ENCODE measurements at places on chromosomes 4 and X.

- no peak for DNase-seq
Measured at GRCh38 chrX:6448003-6448402, 86.9 kb downstream of the VCX3A start.

DNA sequence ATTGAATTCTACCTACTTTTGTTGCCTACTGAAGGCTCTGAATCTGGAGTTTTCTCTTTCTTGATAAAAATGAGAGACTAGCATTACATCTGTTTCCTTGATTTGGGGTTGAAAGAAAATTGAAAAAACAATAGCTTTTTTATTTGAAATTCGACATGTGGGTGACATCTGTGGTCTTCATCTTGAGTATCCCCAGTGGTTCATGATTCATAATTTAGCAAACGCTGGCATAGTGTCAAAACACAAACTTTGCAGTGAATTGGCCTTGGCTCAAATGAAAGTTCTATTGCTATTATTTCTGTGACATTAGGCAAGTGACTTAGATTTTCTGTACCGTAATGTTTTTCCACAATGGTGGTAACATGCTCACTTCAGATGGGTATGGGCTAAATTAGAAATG, 747.6 kb downstream of the PCDH7 start:
- no peak for DNase-seq

DNA sequence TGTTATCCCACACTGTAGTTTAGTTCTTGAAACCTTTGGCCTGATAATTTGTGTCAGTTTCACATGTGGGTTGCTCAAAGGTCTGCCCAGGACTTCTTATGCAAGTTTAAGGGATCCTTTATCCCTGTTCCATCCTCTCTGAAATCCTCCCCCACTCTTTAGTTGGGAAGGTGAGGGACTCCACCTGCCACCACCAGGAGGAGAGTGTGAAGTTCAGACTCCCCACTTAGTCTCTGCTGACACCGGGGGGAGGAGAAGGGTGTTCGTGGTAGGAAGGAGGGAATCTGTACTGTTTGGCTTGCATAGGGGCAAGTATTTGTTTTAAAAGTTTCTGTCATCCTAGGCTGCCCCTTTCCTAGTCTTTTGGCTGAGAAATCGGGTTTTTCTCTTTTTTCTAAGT, 211.8 kb downstream of the PPP4R3C start:
- no peak for DNase-seq

GRCh38 chr4:74327762-74328161, 19.5 kb downstream of the EPGN start:
- DNase-seq: no peak

DNA sequence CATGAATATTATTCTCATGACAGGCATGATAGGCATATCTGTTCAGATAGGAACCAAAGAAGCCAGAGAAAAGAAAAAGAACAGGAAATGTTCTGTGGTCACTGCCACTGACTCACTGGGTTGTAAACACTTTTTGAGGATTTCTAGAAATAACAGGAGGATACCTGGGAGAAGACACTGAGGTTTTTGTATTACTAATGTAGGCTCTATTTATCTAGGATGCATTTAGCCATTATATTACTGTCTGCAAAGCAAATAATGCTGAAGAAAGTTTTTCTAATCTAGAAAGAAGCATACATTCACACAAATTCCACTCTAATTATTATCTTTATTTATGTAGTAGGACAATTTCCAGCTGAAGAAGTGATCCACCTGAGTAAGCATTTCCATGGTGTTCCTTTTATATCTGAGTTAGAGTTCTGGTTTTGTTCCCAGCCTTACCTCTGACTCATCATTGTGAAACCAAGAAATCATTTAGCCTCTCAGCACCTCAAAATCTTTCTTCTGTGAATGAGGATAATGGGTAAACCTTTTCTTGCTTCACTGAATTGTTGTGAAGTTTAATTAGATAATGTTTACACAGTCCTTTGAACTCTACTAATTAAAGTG, 40.2 kb upstream of the EPGN start:
- peak; percentile 11 for DNase-seq

- DNase-seq: peak; percentile 34
Measured at GRCh38 chr4:82784681-82785610, 13.7 kb downstream of the SCD5 start.

DNA sequence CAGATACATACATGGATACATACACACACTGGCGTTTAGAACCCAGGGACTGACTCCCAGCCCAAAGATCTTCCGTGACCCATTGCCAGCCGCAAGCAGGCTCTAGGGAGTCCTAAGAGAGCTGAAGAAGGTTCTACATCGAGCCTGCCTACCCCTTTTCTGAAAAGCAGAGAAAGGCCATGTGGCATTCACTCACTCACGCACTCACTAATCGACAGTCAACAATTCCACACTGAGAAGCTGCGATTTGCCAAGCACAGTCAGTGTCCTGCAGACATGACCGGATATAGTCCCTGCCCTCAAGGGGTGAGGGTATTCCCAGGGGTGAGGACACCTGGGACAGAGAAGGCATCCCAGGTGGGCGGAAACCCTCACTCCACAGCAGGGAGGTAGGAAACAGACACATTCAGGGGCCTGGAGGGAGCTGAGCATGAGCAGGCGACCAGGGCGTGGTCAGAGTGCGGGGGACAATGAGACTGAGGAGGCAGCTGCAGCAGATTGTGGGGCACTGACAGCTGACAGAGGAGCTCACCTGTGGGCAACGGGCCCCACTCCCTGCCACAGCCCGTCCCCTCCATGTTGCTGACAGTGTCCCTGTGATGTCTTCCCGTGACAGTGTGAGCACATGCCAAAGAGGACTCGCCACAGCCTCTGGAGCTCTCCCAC, 13.2 kb upstream of the MAN2B2 start:
- DNase-seq: no peak

DNA sequence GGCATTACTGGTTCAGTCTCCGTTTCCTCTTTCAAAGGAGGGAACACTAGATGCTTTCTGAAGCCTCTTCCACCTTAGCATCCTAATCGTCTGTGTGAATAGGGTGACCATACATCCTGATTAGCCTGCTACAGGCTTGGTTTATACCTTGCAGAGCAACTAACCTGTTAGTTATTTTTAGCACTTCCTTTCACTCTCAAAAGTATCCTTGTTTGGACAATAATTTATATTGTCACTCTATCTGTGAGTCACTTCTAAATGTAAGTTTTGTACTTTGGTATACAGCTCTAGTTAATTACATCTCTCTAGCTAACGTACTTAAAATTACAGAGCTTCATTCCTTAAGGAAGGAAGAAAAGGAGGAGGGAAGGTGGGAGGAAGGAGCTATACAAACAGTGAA, 174.5 kb downstream of the GPC3 start:
- DNase-seq: no peak

- DNase-seq: no peak
Measured at GRCh38 chrX:142084611-142085010, 120.5 kb downstream of the MAGEC2 start.

DNA sequence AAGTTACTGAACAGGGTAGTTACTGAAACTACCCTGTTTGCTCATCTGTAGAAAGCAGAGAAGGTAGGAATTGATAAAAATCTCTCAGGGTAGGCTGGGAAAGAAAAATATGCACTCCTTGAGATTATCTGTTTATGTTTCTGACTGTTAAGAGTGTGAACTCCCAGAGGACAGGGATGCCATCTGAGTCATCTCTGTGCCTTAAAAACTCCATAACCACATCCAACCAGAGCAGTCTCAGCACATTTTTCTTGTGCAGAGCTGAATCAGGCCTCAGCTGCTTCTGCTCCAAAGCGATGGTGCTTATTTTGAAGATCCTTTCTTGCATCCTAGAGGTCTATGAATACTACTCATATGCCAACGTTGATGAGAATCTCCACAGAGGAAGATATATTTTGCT, 9.9 kb downstream of the CENPVL3 start:
- DNase-seq: no peak

- no peak for DNase-seq
Measured at GRCh38 chr4:94741304-94741703, 16.5 kb upstream of the BMPR1B start.

GRCh38 chr4:112633477-112634235, 3.1 kb downstream of the ZGRF1 start:
- DNase-seq: peak; percentile 0

DNA sequence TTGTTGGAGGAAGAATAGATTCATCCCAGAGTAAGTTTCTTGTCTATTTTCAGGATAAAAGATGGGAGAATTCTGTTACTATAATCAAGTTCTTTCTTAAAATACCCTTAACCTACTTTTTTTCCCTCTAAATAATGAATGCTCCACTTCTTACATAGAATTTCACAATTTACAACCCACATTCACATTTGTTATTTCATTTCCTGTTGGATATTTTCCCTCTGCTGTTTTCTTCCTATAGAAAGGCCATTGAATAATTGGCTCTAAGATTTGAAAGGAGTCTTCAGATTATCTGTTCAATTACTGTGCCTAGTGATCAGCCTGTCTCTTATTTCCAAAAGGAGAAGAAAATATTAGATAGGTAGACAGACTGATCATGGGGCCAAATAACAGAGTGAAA, 79.7 kb downstream of the CPE start:
- peak; percentile 33 for DNase-seq

DNA sequence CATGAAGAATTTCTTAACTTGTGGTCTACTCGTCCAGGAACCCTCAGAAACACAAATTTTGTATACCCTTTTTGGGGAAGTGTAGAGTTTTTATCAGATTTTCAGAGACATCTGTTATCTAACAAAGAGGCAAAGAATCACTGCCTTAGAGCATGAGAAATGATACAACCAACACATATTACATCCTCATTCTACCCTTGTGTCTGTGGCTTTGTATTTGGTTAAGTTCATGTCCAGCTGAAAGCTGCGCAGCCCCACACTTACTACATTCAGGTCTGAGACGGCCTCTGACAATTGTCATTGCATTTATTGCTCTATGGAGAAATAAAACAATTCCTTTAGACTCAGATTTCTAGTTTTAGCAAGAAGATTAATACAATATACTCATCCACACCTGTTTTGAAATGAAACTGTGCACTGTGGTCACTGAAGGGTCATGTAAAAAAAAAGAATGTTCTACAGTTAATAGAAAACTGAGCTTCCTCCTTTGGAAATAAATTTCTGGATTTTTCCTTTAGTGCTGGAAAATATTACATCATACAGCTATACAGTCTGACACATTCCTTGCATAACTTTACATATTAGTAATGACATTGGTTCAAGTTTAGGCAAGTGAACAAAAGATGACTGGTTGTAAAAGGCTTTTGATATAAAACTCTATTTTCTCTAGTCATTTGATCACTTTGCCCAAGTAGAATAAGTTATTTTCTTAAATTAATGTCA, 39.8 kb downstream of the GLRB start:
- no peak for DNase-seq

DNA sequence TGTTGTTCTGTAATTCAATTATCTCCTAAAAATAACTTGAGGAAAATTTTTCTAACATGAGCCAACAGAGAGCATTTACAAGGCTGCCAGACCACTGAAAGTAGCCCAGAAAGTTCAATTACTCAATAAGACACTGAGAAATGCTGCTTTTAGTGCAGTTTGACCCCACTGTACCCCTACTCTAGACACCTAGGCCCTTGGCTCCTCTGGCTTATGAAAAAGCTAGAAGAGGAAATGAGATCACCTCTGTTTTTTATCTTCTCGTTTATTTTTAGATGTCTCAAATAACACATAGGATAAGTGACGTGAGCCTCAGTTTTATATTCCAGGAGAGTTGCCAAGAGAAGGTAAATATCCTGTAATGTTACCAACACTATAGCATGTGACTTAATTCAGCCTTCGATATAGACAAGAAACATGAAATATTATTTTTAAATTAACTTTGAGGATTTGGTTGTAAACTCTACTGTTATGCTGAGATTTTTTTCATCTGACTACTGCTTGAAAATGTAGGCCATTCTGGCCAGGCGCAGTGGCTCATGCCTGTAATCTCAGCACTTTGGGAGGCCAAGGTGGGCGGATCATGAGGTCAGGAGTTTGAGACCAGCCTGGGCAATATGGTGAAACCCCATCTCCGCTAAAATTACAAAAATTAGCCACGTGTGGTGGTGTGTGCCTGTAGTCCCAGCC, 24.4 kb downstream of the TNIP3 start:
- DNase-seq: no peak

- DNase-seq: no peak
Measured at GRCh38 chr4:158738866-158739265, 15.7 kb upstream of the PPID start.

- DNase-seq: no peak
Measured at GRCh38 chr4:177214935-177215334, 94.7 kb upstream of the NEIL3 start.

DNA sequence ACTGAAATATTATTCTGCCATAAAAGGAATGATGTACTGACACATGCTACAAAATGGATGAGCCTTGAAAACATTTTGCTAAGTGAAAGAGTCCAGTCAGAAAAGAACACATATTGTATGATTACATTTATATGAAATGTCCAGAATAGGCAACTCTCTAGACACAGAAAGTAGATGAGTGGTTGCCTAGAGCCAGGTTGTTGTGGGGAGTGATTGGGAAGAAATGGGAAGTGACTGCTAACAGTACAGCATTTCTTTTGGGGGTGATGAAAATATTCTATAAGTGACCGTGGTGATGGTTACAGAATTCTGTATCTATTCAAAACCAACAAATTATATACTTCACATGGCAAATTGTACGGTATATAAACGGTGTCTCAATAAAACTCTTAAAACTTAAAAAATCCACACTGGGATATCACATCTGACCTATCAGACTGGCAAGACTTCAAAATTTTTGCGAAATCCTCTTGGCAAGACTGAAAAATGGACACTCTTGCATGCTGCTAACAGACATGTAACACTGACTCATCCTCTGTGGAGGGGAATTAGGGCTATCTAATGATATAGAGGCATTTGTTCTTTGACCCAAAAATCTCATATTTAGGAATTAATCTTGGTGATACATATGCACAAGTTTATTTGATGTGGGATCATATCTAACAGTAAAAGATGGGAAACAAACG, 71.8 kb downstream of the FAM13A start:
- no peak for DNase-seq

GRCh38 chr4:91366554-91366953, 937.2 kb upstream of the GRID2 start:
- no peak for DNase-seq

DNA sequence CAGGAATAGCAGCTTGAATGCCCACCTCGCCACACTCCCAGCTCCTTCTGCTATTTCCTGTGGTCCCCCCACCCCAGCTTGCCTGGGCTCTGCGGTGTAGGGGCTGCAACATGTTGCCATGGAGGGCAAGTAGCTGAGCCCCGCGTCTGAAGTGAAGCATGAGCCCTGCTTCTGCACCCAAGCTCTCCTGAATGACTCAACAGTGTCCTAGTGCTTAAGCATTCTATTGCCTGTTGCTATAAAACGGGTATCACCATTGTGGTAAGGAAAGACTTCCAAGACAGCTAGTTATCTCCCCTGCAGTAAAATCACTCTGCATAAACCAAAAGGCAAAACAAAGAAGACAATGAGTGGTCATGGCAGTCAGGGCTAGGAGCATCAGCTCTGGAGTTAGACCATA, 31.4 kb upstream of the SPATA4 start:
- DNase-seq: no peak

All from DMS79 treated with DMSO at 0.1 percent for 48 hours (cell line).